ENCODE measurements at places on chromosomes 1 and 21.

GRCh38 chr1:7519861-7520395 is 251.2 kb upstream of the VAMP3 start:
- no peak for DNase-seq

- DNase-seq = no peak
Measured at GRCh38 chr1:156987715-156988114, 57.8 kb downstream of the ARHGEF11 start.

DNA sequence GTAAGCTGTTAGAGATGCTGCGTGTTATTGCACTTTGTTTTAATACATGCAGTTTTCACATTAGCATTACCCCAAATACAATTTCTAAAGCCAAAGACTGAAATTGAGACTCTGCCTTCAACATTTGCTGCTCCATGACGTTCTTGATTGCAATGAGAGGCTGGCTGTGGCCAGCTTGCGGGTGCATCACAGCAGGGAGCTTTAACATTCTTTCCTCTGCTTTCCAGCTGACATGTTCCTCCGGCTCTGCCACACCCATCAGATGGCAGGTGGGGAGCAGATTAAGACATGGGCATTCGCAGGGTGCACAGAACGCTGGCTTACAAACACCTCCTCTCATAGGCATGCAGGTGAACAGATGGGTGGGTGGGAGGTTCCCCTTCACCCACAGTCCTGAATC is 314.1 kb downstream of the DISC1 start:
- no peak for DNase-seq

DNA sequence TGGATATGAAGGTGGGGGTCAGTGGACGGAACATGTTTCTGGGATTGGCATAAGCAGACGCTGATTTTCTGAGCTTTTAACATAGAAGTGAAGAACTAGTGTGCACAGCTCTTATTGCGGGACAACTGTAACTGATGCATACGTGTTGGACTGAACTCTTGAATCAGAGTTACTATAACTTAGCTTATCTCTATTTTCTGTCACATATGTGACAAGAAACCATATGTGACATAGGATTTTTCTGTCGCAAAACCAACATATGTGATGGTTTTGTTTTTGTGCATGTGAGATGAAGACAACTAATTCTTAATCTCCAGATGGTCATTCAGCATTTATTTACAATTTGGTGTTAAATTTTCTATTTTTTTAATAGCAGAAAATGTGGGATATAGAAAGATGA is 249.9 kb downstream of the GREM2 start:
- no peak for DNase-seq

GRCh38 chr1:177780096-177780700 is 189.7 kb downstream of the SEC16B start:
- DNase-seq = no peak

DNA sequence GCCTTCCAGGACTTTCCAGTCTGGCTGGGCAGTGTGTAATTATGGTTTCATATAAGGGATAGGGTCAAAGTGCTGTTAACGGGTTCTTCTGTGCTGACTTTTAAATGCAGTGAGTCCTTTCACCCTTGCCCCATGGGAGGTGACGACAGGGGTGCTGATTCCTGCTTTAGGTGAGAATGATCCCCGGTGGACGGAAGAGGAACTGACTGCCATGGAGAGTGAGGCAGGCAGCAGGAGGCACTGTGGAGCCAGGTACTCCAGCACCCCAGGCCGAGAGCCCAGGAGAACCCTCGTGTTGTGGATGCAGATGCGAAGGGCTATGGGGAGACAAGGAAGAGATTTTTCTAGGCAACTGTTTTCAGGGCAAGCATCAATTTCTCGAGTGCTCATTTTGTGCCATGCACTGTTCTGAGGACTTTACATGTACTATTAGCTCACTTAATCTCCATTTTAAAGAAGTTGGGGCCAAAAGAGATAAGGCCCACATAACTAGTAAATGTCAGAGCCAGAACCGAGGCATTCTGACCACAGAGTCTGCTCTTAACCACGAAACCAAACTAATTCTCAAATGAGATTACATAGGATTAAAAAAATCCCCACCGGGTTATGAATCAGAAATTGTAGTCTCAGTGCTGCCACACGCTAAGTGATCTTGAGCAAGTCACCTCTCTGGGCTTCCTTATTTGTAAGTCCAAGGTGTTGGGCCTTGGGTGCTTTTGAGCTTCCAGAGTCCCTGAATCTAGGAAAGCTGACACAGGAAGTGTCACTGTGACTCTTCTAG is 28.2 kb downstream of the STPG1 start:
- peak; percentile 12 for DNase-seq

DNA sequence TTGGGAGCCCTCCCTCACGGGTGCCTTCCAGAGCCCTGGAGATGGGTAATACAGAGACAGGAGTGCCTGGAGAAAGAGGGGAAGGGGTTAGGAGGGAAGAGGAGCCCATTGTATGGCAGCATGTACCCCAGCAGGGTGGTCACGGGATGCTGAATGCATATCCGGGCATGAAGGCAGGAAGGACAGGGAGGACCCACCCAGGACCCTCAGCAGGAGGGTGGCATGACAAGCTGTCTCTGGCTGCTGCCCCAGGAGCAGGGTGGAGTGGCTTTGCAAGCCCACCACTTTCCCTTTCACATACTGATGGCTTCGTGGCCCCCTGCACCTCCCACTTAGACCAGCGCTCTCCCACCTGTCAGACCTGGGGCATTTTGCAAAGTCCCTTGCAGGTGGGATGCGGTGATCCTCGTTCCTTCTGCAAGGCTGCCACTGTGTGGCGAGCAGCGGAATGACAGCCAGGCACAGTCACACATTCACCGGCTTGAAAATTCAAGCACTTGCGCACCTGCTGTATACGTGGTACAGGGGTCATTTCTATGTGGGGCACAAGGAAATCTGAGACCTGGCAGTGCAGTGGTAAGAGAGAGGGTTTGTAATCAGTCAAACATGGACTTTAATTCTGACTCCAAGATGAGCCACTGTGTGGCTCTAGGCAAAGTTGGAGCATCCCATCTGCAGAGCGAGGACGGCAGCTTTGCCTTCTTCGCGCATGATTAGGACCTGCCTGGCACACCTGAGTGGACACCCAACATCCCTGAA is 53.2 kb upstream of the TMEM51 start:
- peak; percentile 6 for DNase-seq

- no peak for DNase-seq
Measured at GRCh38 chr1:61313906-61314422, 231.6 kb downstream of the NFIA start.

DNA sequence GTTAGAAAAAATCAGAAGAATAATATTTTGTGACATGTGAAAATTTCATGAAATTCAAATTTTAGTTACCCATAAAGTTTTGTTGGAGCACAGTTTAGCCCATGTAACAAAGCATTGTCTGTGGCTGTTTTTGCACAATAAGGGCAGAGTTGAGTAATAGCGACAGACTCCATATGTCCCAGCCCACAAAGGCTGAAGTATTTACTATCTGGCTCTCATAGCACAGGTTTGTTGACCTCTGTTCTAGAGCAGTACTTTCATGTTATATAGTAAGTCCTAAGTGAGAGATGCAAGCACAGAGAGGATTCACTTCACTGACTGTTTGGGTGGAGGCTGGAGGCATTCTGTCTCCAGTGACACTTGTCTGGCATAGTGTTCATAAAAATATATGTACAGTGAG is 6.8 kb downstream of the LAMC1 start:
- no peak for DNase-seq

Measured in hematopoietic multipotent progenitor cell treated with erythropoietin and hydrocortisone succinate and interleukin-3 and kit ligand, for 17 days (in vitro differentiated cells).